Astrocyte of the hippocampus (primary cell): ENCODE measurements at places on chromosomes 3 and 15.

DNA sequence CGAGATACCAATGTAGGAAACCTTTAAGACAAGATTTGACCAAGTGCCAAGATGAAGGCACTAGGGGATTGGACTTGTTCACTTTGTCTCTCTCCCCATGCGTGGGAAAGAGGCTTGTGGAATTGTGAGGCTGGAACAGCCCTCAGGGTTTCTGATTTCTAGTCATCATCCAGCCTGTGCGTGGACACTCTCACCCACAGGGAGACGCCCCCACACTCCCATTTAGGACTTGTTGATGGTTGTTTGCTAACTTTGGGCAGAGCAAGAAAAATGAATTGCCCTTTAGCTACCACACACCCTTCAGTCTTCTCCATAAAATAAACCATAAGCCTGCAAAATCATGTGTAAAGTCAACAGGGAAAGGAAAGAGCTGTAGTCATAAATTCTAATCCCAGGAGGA, 18.4 kb downstream of the ACKR2 start:
- no peak for DNase-seq

DNA sequence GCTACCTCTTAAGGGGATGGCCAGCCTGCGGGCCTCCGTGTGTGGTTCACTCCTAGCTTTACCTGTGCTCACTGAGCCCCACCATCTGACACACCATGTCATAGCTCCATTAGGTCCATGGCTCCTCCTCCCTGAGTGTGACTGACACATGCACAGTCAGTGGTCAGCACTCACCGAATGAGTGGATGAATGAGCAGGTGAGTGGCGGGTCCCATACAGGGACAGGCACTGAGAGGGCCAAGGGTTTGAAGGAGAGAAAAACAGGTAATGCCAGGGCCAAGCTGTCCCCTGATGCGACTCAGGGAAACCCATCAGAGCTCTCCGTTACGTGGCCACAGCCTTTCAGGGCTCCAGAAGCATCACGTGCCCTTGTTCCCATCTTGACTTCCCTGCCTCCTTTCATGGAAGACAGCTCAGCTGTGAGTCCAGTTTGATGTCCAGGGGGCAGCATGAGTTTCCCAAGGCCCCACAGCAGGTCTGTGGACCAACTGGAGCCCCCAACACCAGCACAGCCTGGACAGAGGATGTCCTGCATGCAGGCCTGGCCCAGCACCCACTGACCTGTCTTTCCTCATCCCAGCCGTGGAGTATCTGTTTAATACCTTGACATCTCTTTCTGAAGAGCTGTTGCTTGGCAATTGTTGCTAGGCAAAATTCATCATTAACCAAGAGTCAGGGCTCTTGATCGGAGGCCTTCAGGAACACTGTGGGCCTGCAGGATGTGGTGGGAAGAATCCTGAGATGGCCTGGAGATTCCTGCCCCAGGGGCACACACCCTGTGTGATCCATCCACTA, 84.4 kb downstream of the PLXNA1 start:
- DNase-seq, result no peak

- peak; percentile 52 for DNase-seq
Measured at GRCh38 chr3:24123596-24123995, 178.5 kb downstream of the NR1D2 start.

DNA sequence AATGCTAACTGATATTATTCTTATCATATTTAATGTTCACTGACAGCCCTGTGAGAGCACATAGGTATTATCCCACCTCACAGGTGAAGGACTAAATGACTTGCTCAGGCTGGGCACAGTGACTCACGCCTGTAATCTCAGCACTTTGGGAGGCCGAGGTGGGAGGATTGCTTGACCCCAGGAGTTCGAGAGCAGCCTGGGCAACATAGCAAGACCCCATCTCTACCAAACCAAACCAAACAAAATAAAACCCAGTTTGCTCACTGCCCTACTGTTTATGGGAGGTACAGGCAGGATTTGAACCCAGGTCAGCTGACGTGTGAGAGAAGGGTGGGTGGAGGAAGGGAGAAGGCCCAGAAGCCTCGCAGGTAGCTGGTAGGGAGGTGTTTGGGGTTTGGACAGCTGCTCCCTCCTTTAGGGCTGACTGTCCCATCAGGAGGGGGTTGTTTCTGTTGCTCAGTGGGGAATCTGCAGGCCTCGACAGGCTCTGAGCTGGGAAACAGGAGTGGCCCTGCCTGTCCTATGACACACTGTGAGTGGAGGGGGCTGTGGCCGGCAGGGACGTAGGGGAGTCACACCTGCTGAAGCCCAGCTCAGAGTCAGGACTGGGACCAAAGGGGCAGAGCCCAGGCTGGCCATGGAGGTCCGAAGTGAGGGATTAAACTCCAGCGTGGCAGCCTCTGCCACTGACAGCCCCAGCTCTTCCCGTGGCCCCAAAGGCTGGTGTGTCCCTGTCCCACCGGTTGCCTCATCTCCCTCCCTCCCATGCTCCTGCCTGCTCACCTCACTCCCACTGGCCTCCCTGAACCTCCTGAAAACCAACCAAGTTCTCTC, 25.3 kb downstream of the BHLHE40 start:
- no peak for DNase-seq

GRCh38 chr3:6771171-6771570, 89.7 kb upstream of the GRM7 start:
- peak; percentile 13 for DNase-seq

DNA sequence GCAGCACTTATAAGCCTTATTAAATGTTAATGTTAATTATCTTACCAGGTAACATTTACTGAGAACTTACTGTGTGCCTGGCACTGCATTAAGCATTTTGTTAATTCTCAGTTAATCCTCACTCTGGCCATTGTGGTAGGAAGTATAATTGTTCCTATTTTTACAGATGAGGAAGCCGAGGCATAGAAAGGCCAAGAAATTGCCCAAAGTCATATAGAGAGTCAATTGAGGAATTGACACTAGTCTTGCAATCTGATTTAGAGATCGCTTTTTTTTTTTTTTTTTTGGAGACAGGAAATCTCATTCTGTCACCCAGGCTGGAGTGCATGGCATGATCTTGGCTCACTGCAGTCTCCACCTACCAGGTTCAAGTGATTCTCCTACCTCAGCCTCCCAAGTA, 132.6 kb upstream of the PROK2 start:
- no peak for DNase-seq

GRCh38 chr15:57444877-57445513, 68.7 kb downstream of the CGNL1 start:
- peak; percentile 36 for DNase-seq

- DNase-seq, result peak; percentile 39
Measured at GRCh38 chr15:87777054-87777561, 479.4 kb downstream of the NTRK3 start.

- DNase-seq, result no peak
Measured at GRCh38 chr3:113255854-113256615, 44.7 kb downstream of the BOC start.

DNA sequence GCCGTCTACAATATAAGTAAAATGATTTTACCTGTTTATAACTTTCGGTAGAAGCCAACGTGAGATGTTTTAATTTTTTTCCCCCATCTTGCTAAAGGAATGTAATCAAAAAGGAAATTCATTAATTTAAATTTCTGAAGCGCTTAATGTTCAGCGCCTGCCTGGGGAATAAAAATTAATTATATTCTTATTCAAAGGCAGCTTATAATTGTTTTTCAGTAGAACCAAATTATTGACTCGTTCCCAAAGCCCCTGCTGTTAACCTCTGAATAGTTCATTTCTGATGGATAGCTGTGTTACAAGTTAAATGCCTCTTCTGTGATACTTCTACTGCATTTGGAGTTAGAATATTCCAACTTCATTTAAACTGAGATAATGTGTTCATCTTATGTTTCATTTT, 51.6 kb downstream of the ARMC8 start:
- DNase-seq, result no peak
